ENCODE measurements at places on chromosomes 5 and 9.

DNA sequence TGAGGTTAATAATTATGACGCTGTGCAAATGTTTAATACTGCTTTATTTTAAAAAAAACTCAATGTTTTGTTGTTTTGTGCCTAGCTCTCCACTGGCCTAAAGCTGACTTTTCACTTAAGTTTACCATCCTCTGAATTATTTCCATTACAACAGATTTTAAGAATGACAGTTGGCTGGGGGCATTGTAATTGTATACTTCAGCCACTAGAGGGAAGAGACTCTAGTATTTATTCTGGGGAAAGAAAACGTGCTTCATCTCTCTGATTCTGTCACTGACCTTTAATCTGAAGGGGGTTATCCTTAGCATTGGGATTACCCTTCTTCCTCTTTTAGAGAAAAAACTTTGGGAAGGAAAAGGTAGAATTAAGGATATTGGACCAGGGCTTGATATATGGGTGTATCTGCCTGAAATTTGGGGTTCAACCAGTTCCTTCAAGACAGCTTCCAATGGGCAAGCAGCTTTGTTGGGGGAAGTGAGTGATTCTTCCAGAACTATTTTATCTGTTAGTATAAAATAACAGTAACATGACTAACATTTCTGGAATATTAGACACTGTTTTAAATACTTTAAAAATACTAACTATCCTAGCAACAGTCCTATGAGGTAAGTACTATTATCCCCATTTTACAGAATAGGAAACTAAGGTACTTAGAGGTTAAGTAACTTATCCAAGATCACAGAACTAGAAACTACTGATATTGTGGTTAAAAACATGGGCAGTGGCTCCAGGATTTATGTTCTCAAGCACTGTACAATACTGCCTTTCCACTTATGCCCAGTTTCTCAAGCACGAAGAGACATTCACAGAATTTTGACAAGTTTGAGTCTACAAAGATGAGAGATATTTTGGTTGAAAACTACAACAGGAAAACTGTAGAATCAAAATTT is 208.4 kb downstream of the CD180 start:
- DNase-seq = peak; percentile 75

GRCh38 chr9:117021906-117022305 is 334.8 kb downstream of the TRIM32 start:
- peak; percentile 22 for DNase-seq

DNA sequence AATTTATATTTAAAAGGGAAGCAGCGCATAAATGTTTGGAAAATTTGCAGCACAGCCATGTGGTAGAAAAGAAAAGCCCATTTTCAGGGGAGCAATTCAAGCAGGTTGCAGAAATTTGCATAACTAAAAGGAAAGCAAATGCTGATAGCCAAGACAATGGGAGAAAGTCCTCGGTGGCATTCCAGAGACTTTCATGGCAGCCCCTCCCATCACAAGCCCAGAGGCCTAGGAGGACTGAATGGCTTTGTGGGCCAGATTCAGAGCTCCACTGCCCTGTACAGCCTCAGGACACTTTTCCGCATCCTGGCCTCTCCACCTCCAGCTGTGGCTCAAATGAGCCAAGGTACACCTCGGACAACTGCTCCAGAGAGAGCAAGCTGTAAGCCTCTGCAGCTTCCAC is 462.9 kb downstream of the CDK5RAP2 start:
- DNase-seq = no peak

DNA sequence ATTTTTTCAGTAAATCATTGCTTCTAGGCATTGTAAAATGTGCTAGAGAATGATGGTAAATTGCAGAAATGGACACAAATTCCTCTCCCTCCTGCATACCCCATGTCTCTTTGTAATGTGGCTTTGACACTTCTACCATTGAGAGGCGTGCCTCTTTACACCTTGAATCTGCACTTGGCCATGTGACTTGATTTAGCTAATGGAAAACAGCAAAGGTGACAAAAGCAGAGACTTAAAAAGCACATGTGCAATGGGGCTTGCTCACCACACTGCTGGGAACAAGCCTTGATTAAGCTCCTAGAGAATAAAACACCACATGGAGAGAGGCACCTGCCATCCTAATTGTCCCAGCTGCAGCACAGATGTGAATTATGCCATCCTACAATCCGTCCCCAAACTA is 69.9 kb upstream of the NAA35 start:
- DNase-seq = no peak

- no peak for DNase-seq
Observed at GRCh38 chr9:104238668-104239067, 144.6 kb downstream of the SMC2 start.

DNA sequence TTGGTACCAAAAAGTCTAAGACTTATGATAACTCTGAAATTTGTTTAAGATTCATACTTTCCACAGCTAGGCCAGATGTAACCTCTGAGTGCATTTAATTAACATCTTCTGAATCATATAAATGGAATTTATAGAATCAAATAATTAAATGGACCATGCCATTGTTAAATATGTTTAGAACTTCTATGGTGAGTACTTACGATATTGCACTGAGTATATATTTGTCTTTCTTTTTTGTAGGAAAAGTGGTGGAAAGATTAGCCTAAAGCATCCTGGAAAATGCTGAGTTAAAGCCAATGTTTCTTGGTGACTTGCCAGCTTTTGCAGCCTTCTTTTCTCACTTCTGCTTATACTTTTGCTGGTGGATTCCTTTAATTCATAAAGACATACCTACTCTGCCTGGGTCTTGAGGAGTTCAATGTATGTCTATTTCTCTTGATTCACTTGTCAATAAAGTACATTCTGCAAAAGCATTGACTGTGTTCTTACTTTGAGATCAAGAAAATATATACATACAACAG is 11.9 kb downstream of the SPINK6 start:
- DNase-seq = no peak

GRCh38 chr5:135738564-135738875 is 95.9 kb upstream of the SLC25A48 start:
- no peak for DNase-seq

DNA sequence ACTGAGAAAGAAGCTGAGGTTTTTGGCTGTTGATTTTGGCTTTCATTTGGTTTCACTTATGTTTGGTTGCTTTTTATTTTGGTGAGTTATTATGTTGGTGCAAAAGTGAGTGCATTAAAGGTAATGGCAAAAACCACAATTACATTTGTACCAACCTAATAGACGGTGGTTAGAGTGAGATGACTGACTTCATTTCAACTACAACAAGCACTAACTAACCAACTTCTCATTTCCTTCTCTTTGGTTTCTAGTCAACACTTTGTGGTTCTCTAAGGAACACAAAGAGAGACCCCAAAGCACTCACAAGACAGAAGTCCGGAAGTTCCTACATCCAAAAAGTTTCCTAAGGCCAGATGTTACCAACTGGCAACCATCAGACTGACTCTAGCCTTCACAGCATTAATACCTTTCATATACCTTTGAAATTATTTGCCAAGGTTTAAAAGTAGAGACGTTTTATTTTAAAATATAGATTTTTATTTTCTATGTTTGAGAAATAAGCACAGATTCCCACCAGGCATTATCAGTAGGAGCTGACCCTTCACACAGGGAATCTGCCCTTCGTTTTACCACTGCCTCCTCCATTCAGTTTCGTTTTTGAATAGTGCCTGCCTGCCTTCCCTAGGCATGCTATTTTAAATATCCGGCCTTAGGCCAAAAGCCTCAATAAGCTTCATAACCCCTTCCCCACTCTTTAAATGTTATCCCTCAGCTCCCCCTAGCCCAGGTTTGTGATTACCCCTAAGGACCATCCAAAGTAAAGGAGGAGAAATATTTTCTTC is 301.1 kb upstream of the PTGER4 start:
- DNase-seq = no peak

- no peak for DNase-seq
Observed at GRCh38 chr5:84184857-84185256, 199.8 kb downstream of the EDIL3 start.

All from RKO (cell line).